ENCODE measurements at places on chromosomes 7 and 10. TPM values are rescaled to one million over a fixed set of nuclear protein-coding genes. Genes with fewer than 3 reads are reported as not detected.

The AMPH gene
- 1.9 TPM for total RNA-seq

The FAM204A gene
- total RNA-seq = 54.6 TPM

The CPA2 gene
- not detected for total RNA-seq

The TAF3 gene
- total RNA-seq = 2.4 TPM

The C10orf67 gene
- total RNA-seq = 0.25 TPM

The KIF5B gene
- 137 TPM for total RNA-seq

The TRIM50 gene
- total RNA-seq = not detected

The ZNF804B gene
- total RNA-seq = not detected

The NPSR1 gene
- not detected for total RNA-seq

The AKR1C4 gene
- not detected for total RNA-seq

The DNAJC12 gene
- total RNA-seq = 0.76 TPM

The CYP2C8 gene
- not detected for total RNA-seq

The SLC18A2 gene
- total RNA-seq = not detected

The HERC4 gene
- 228 TPM for total RNA-seq

The PDK4 gene
- 1.5 TPM for total RNA-seq

The TMEM236 gene
- total RNA-seq = 0.11 TPM

The GJD4 gene
- not detected for total RNA-seq

The TMEM176B gene
- not detected for total RNA-seq

The GPR158 gene
- total RNA-seq = 0.13 TPM

The SPDYE2 gene
- not detected for total RNA-seq

The PRF1 gene
- not detected for total RNA-seq

The OPN4 gene
- not detected for total RNA-seq

The SOSTDC1 gene
- not detected for total RNA-seq

The ANKMY2 gene
- 23.0 TPM for total RNA-seq

The LIPN gene
- total RNA-seq = not detected

The LYZL2 gene
- total RNA-seq = not detected

The CYP2E1 gene
- not detected for total RNA-seq

The SPDYE11 gene
- total RNA-seq = not detected

The CYP26C1 gene
- not detected for total RNA-seq

The FLNC gene
- 304 TPM for total RNA-seq

The NPTX2 gene
- 0.97 TPM for total RNA-seq

The TSPAN13 gene
- total RNA-seq = 4.2 TPM

The SUN1 gene
- 110 TPM for total RNA-seq

The DGKI gene
- 21.1 TPM for total RNA-seq

The ZC3HAV1 gene
- 30.5 TPM for total RNA-seq

The IFIT1B gene
- not detected for total RNA-seq

The ZNF365 gene
- 0.86 TPM for total RNA-seq

The VPS26A gene
- total RNA-seq = 25.3 TPM

The TMEM229A gene
- total RNA-seq = not detected

The ATG9B gene
- total RNA-seq = not detected

The OGDHL gene
- total RNA-seq = 0.51 TPM

The ITIH2 gene
- total RNA-seq = not detected

The FAM25G gene
- not detected for total RNA-seq

The MARVELD1 gene
- 66.3 TPM for total RNA-seq

The PLAU gene
- total RNA-seq = 13.8 TPM

The PTPN20 gene
- 0.22 TPM for total RNA-seq

The NAT16 gene
- total RNA-seq = not detected

The PCGF5 gene
- 39.8 TPM for total RNA-seq

The FKBP6 gene
- not detected for total RNA-seq

The DOCK1 gene
- 45.6 TPM for total RNA-seq

The CDNF gene
- total RNA-seq = 0.32 TPM

The ARMC3 gene
- not detected for total RNA-seq

The CRTAC1 gene
- total RNA-seq = 0.13 TPM

Data from GM23248 (cell line).